ENCODE measurements at places on chromosomes 2 and 18.

DNA sequence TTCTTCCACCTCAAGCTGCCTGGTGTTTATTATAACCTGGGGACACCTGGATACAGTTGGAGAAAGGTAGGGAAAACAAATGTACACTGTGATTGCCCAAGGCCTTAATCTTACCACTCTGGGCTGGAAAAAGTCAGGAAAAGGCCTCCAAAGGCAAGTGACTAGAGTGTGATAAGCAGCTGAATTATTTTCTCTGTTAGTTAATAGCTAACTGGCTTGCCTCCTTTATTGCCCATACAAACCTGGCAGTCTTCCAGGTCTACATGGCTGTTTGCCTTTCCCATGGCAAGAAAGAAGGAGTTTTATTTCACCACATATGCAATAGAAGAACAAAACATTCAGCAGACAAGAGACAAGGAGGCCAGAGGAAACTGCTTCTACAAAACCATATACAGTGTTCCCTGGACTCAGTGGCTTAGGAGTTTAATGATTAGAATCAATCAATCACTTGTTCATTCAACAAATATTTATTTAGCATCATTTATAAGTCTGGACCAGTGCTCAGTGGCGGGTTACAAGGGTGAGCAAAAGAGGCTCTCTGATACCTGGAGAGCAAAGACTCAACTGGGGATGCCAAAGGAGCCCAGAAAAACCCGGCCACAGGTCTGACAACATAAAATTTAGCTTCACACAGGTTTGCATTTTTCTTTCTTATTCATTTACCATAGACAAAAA is 27.5 kb upstream of the SUCLG1 start:
- no peak for DNase-seq

GRCh38 chr2:28661589-28662001 is 90.0 kb upstream of the PPP1CB start:
- DNase-seq, result no peak

GRCh38 chr2:161997916-161998471 is 76.0 kb downstream of the DPP4 start:
- no peak for DNase-seq

DNA sequence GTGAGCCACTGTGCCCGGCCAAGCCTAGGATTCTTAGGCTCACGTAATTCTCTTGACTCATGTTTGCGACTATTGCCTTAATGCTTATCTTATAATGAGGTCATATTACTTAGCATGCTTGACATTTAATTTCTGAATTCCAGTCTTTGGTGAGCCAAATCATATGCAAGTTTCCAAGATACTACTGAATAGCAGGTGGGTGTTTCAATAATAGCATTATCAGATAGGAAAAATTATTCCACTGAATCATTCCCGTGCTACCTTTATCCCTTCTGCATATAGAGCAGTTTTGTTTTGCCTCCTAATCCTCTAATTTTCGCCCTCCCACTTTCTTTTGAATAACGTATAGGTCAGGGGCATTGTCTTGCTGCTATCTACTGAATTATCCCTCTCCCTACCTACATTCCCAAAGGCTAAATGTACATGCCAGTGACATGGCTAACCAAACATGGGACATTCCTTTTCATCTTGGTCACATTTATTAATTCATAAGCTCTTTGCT is 4.9 kb downstream of the DAW1 start:
- DNase-seq, result no peak

- no peak for DNase-seq
Measured at GRCh38 chr2:23042216-23042906, 342.6 kb upstream of the KLHL29 start.

DNA sequence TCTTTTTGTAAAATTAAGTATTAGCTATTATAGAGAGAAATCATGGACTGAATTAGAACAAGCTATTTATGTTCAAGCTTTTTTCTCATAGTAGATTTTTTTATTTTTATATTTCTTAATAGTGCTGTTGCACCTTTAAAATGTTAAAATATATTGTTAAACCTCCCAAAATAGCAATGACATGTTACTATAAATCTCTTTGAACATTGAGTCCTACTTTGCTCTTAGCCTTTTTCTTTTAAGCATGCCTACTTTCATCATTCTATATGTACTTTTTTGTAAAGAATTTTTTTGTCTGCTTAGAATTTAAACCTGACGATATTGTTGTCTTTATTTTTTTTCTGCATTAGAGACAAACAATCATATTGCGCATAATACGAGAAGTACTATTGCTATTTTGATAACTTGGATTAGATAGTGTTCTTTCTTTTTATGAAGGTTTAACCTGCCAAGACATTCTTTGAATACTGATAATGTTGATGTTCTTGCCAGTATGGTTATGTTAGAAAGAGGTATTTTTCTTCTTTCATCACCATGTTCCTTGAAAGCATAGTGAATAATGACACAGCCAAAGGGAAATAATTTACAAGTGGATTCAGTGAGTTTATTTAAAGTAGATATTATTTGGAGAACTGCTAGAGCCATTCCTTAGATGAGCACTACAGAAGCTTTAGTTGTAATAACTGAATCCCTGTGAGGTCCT is 40.6 kb downstream of the PMS1 start:
- no peak for DNase-seq

DNA sequence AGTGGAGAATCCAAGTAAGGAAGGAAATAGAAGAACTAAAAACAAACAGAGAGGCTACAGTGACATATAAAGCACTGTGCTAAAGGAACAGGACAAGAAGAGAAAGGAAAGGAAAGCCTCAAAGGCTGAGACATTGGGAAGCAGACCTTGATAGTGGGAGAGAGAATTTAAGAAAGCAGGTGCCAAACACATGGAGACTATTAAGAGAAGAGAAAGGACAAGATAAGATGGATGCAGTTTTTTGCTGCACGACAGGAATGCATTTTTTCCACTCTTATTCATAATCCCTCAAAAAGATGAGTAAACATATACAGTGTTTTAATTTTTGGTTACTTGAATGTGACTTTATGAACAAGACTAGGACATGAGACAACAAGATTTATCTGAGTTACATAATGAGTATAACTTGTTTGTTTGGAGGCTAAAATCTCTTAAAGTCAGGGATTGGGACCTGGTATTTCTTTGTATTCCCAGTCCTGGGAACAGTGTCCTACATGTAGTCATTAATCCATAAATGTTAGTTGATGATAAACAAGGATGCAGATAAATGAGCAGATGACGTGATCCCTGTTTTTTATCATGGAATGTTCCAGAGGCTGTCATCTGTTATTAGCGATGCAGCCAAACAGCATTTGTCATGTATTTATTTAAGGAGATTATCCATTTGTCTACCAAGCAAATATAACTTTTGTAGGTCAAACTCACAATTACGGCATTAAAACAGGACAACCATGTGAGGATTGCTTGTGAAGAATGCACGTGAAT is 141.7 kb downstream of the DNER start:
- no peak for DNase-seq

GRCh38 chr2:160138406-160138805 is 61.7 kb downstream of the ITGB6 start:
- DNase-seq, result no peak

- DNase-seq, result no peak
Measured at GRCh38 chr2:19677825-19678518, 223.8 kb downstream of the TTC32 start.

GRCh38 chr2:68417926-68418325 is 49.2 kb downstream of the FBXO48 start:
- no peak for DNase-seq

DNA sequence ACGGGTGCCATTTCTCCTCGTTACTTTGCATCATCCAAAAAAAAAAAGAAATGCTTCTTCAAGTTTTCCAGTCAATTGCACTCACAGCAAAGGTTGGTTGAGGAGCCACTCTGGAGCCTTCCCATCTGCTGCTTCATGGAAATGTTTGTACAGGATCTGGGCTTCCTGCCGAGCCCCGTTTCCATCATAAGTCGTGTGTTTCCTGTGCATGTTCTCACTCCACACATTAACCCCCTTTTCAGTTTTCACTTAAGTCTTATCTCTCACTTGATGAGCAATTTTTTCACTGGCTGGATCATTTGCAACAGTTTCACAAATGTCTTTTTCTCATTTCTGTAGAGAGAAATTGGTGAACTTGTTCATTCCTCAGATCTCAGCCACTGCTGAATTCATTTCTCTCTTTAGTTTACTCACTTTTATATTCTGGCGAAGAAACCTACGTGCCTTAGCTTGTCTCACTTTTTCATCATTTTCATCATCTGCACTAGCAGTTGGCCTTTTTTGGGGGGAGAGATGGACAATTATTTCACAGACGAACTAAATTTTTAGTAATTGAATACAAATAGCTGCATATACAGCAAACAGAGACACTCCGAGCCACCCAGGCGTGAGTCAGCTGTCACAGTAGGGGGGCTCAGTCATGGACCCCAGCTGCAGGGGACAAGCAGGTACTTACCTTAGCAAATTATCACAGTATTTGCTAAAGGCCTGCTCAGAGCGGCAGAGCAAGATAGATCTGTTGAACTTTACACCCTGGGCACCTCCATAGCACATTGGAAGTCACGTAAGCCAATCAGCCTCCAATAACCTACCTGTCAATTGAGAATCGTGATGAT is 750.8 kb upstream of the ID2 start:
- peak; percentile 47 for DNase-seq

DNA sequence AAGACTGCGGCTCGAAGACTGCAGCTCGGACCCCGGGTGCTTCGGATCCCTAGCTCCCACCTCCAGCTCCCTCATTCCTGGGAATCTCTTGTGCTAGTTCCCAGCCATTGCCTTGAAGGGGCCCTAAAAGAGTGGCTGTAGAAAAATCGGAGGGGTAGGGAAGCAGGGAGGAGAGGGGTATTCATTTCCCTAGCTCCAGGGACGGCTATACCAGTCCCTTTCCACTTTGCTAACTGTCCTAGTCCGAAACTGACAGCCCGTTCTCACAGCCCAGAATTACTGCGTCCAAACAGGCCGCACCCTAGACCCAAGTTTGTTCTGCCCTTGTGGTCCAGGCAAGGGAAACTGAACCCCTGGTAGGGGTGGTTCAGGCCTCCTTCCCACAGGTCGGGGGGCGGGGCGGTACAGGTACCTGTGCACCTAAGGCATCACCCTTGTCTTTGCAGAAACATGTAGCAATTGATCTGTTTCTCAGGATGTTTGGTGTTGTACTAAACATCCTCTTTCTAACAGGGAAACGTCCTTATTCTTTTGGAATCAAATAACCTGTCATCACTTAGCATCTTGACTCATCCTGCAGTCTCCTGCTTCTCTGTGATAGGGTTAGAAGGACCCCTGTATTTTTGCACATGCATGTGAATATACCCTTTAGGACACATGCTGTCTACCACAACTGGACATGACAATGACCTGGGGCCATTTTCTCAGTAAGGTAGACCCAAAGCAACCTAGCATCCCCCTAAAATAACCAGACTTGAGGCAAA is 4.0 kb downstream of the EMX1 start:
- DNase-seq, result no peak

- DNase-seq, result no peak
Measured at GRCh38 chr2:231169488-231169887, 28.9 kb upstream of the ARMC9 start.

GRCh38 chr2:158291544-158292180 is 164.9 kb downstream of the CCDC148 start:
- no peak for DNase-seq

DNA sequence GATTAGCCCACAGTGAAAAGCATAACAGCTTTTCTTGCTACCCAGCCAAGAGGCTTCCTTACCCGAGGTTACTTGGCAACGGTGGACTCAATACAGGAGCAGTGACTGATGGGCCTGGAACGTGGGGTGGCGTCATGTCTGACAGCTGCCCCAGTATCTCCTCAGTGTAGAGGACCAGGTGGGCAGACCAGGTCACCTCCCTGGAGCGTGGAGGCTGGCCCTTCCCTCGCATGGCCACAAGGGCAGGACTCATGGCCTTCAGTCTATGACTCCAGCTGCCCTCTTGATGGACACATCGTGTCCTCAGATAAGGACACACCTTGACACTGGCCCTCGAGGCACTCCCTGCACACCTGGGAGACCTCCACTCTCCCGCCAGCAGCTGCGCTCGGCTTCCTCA is 6.4 kb downstream of the ASPRV1 start:
- DNase-seq, result no peak

GRCh38 chr2:237281836-237282306 is 132.1 kb downstream of the COL6A3 start:
- DNase-seq, result no peak

Data from NCI-H1694 (cell line).